ENCODE measurements at places on chromosomes 12 and 14.

GRCh38 chr12:23947395-23947794 lies 2.1 kb downstream of the SOX5 start:
- no peak for DNase-seq

DNA sequence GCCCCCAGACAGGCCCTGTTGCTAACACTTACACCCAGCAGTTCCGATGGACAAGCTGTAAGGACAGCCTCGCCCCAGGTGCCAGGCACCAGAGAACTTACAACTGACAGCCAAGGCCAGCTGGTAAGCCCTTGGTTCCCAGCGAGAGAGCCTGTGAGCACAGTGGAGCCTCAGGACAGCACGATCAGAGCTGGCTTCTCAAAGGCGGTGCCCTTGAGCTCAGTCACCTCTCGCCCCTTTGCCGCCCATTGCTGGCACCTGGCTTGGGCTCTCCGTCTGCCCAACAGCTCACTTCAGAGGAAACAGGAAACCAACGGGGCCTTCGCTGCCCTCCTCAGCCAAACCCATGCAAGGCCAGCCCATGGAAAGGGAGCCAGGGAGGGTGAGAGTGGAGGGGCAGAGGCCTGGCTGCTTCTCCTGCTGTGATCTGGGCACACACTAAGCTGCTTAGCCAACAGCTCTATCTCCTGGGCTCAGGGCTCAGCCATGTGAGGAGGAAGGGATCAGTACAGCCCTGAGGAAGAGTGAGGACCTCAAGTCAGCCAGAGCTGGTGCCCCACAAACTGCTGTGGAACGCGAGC lies 98.5 kb downstream of the SINHCAF start:
- no peak for DNase-seq

DNA sequence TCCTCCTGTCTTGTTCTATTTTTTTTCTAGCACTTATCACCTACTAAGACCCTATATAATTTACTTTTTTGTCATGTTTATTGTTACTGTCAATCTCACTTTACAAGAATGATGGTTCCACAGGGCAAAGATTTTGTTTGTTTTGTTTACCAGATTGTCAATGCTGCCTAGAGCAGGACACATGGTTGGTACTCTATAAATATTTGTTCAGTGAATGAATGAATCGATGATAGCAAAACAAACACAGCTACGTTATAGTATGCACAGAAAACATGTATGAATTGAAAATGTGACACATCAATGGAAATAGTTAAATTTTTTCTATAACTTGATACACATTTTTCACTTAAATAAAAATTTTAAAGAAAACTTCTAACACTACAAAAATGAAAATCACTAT lies 67.1 kb upstream of the KRR1 start:
- DNase-seq = no peak

GRCh38 chr12:124992874-124993625 lies 395 bp upstream of the BRI3BP start:
- peak; percentile 17 for DNase-seq

- peak; percentile 35 for DNase-seq
Measured at GRCh38 chr14:72822946-72823611, 70.8 kb downstream of the DPF3 start.

- DNase-seq = no peak
Measured at GRCh38 chr14:74297986-74298385, 4.7 kb downstream of the ABCD4 start.

All from cardiac muscle cell (in vitro differentiated cells and primary cell).